ENCODE measurements at places on chromosomes 7 and 10.

- DNase-seq, result peak; percentile 11
Measured at GRCh38 chr10:124043310-124044142, 49.9 kb downstream of the CHST15 start.

DNA sequence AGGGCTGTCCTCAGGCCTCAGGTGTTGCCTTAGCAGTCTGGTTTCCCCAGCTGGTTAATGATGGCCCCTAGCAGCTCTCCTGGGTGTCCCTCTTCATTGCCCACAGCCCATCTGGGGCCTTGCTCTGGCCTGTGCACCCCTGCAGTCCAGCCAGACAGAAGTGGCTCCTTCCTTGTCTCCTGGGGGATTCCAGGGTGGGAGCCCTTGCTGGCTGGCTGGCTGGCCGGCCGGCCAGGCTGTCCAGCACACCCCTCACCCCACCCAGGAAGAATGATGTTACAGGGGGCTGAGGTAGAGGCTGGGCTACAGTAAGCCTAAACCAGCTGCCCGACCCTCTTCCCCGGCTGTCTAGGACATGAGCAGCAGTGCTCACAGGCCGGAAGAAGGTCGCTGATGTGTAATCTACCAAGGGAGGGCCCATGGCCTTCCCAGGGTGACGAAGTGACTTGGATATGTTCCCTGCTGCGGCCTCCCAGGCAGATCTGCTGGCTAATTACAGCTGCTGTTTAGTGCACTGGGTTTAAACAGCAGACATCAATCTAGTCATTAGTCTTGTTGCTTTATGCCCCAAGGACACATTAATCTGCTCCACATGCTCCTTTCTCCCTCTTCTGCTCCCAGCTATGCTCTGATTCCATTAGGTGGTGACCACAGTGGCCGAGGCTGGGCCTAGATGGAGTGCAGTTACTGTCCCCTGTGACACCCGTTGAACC, 53.8 kb upstream of the LRRC4 start:
- DNase-seq, result no peak

- no peak for DNase-seq
Measured at GRCh38 chr7:158028290-158028941, 559.2 kb downstream of the PTPRN2 start.

DNA sequence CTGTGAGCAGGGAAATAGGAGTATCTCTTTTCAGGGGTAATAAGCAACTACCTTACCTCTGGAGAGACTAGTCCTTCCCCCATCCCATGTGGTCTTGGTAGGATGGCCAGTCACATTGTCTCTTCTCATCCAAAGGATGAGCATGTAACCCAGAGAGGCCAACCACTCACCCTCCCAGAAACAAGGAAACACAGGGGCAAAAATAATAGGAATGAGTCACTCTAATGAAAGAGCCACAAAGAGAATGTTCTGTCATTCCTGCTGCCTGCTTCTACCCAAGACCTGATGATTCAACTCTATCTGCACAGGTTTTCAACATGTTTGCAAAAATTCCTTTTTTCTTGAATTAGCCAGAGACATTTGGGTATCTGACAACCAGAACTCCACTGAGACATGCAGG, 99.3 kb upstream of the NFE2L3 start:
- DNase-seq, result no peak

DNA sequence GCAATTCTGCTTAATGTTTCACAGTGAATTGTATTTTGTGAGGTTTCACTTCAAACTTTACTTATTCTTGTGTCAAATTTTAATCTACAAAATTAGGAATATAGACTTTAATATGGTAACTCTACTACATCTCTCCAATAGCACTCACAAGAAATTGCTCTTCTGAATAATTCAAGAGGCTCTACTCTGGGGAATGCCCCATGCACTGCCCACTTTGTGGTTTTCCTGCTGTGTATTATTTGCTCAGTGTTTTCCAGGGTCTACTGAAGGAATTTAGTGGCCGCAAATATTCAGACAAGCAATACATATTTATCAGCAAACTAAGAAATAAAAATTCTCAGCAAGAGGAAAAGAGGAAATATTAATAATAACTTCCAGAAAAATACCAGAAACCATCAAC, 611.4 kb downstream of the TNS3 start:
- no peak for DNase-seq

- no peak for DNase-seq
Measured at GRCh38 chr7:107592361-107593024, 12.4 kb downstream of the BCAP29 start.

DNA sequence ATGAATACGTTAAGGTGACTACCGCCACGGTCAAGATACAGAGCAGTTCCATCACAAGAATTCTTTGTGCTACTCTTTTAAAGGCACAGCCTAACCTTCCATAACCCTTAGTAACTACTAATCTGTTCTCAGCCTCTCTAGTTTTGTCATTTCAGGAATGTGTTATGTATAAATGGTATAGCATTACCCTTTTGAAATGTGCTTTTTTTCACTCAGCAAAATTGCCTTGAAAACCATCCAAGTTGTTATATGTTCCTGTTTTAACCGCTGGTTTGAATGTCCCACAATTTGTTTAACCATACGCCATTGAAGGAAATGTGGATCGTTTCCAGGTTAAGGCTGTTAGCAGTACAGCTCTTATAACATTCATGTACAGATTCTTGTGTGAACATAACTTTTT, 32.0 kb downstream of the WAC start:
- DNase-seq, result no peak

DNA sequence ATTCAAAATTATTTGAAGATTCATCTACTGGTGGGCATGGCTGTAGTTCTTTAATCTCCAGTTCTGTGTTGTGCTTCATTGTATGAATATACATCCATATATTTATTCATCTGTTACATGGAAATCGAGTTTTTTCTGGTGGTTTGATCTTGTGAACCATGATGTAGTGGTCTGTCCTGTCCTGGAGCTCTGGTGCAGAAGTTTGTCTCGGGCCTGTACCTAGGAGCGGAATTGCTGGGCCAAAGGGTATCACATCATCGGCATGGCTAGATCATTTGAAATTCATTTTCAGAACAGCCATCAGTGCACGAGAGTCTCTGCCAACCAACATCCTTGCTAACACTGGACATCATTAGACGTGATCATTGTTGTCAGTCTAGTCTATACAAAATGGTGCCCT, 107.0 kb downstream of the ELFN1 start:
- no peak for DNase-seq

GRCh38 chr7:2725178-2726105, 37.4 kb downstream of the AMZ1 start:
- DNase-seq, result no peak

- no peak for DNase-seq
Measured at GRCh38 chr10:114028425-114028824, 15.2 kb upstream of the ADRB1 start.

DNA sequence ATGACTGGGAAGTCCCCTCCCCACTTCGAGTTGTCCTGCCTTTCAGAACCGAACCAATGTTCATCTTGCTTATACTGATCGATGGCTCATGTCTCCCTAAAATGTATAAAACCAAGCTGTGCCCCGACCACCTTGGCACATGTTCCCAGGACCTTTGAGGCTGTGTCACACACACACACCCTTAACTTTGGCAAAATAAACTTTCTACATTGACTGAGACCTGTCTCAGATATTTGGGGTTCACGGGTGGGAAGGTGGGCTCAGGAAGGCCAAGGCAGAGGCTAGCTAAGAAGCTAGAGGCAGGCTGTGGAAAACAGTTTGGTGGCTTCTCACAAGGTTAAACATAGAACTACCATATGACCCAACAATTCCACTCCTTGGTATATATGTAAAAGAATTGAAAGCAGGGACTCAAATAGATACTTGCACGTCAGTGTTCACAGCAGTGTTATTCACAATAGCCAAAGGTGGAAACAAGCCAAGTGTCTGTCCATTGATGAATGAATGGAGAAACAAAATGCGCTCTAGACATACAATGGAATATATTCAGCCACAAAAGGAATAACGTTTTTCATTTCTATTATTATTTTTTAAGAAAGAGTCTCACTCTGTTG, 15.4 kb downstream of the PRF1 start:
- no peak for DNase-seq

GRCh38 chr10:113945687-113946085, 91.2 kb downstream of the NHLRC2 start:
- no peak for DNase-seq

DNA sequence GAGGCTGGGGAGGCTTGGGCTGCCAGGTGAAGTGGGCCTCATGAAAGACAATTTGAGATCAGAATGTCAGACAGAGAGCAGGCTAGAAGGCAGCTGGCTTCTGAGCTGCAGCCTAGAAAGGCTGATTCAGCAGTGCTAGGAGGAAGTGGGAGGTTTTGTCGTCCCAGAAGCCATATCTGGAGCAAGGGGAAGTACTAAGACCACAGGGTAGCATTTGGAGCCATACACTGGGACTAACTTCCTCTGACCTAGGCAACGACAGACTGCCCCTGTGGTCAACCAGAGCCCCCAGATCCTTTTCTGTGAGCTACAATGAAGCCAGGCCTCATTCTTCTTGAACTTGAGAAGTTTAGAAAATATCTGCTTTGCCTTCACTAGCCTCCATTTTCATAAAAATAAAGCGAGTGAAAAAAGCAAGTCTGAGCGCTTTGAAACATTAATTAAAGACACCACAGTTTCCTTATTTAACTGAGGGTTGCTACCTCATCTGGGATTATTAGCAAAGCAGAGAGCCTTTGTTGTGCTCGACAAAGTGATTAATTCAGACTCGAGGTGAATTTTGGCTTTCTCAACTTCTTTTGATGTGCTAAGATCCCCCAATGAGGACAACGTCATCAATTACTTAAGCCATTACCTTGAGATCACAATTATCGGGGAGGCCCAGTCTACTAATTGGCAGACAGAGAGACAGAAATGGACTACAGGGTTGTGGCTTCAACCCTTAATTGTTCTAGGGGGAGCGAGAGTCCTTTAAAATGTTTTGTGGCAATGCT, 26.6 kb downstream of the TBXAS1 start:
- peak; percentile 93 for DNase-seq

DNA sequence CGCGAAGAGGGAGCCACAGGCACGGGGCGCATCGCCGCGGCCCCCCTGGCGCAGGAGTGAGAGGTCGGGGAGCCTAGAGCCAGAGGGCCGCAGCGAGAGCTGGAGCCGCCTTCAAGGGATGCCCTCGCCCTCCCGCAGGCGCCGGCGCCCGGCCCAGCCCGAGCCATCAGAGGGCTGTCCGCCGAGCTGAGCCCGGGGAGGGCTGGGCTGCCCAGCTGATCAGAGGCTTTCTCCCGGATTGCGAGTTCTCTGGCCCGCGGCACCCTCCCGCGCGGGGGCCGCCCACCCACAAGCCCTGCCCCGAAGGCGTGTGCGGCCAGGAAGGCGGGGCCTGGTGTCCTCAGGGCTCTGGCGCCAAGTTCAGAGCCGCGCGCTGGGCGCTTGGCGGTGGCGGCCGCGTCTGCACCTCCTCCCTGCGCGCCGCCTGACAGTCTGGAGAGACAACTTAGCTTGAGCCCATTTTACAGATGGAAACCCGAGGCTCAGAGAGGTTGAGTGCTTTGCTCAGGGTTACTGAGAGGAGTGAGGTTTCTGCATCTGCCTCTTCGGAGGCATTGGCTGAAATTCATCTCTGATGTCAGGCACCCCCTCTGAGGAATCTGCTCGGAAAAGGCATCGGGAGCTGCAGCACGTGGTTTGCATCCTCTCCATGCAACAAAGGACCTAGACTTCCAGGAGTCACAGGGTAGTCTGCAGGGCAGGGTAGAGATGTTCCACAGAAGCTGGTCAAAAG, 3.8 kb upstream of the ANTXRL start:
- DNase-seq, result peak; percentile 60

DNA sequence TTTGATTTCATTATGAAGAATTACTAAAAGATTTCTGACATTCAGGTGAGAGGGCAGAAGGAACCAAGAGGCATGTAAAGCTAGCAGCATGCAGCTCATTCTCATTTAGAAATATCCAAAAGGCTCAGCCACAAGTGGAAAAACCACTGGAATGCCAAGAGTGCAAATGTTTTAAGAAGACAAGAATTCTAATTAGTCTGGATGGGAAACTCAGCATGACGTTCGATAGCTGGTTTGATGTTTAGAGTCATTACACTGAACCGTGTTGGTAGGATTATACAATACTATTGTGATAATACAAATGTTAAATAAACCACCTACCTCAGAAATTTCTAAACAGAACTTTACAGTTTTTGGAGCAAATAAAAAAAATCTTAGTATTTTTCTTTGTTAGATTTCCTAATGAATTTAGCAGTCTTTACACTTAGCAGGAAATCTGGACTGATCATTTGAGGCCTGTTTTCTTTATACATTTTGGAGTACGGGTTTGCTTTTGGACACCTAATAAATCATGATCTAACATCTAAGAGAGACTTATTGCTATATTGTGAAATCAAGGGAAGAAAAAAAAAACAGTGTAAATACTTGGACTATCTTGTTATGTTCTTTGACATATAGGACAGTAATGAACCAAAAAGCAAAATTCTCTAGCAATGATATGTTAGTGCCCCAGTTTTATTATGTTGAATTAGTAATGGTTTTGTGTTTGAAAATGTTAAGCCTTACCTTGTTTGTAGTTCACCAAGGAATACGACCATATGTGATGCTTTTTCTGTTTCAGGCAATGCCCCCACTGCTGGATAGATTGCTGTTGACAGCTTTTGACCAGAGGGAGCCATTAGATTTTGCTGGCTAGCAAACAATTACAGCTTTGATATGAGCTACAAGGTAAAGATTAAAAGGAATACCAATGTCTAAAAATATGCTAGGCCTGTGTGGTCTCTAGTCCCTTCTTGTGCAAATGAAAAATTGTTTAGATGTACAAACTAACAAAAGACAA, 354.1 kb upstream of the SEMA3A start:
- no peak for DNase-seq

- no peak for DNase-seq
Measured at GRCh38 chr7:85529201-85529600, 342.3 kb upstream of the SEMA3D start.

DNA sequence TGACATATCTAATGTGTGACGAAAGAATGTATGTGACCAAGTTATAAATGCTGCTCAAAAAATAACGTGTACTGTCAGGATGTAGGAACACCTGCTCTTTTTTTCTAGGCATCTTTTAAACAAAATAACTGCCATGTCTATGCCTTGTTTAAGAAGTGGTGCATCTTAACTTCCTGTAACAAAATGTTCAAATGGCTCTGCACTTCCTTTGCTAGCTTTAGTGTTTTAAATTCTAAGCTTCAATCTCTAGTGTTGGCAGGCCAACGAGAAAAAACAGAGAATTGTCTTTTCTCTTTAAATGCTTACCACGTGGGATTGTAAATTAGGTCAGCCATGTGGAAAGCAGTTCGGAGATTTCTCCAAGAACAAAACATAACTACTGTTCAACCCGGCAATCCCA, 14.6 kb upstream of the PDSS1 start:
- no peak for DNase-seq

DNA sequence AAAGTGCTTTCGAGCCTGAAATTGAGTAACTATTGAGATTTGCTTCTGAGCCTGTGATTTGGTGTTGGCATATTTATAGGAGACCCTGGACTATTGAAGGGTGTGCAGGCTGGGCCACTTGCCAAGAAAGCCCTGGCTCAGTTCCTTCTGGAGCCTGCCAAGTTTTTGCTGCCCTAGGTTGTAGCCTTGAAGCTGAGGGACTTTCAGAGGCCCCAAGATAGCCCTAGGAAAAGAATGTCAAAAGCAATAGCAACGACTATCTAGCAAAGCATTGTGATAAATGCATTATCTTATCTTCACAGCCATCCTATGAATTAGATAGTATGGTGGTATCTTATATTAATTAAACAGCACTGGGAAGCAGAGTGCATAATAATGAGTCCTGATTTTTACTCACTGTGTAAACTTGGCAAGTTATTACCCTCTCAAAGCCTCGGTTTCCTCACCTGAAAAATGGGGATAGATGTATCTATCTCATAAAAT, 473.7 kb upstream of the PODXL start:
- DNase-seq, result no peak

- no peak for DNase-seq
Measured at GRCh38 chr7:74657692-74658177, at the start of gene GTF2I. GTF2I (plus strand) TSS chr7:74657718; CDS start chr7:74689129, 31,411 bp downstream.

GRCh38 chr7:98956937-98957336, 78.6 kb downstream of the TRRAP start:
- DNase-seq, result no peak
